Activated CD4-positive, alpha-beta T cell treated with anti-CD3 and anti-CD28 coated beads for 4 hours (primary cell): ENCODE measurements at places on chromosomes 3 and 15.

DNA sequence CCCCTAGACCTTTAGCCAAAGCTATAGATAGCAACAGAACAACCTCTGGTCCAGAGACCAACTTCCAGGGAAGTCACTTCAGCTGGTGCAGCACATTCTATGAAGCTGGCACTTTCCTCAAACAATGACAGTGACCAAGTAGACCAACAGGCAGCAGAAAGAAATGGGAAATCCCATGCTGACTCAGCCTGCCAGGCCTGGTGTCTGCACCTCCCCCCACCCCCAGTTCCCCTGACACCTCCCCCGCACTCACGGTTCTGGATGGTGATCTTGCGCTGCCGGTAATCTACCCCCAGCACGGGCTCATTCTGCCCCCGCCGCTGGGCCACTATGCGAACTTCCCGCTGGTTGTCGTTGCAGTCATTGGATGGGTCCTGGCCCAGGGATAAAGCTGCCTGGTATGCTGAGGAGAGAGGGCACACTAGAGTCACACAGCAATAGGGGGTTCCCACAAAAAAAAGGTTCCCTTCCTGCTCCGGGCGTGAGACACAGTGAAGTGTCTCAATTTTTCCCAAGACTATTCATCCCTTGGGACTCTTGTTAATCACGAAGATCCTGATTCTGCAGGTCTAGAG, 17.0 kb downstream of the ILDR1 start:
- no peak for DNase-seq

DNA sequence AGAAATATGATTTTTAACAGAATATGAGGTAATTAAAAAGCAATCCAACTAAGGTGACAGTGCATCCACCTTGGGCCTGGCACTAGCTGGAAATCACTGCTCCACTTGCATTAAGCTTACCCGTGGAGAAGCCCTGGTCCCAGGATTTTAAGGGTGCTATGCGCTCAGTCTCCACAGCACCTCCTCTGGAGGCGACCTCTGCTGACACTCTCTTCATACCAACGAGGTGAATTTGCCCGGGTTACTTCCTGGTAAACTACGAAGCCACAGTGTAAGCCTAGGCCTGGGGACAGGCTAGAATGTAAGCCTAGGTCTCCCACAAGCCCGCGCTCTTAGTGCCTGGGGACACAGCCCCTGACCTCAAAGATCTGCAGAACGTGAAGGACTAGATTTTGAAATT, 793 bp downstream of the APOD start:
- DNase-seq = no peak

GRCh38 chr15:70243686-70244540, 146.2 kb upstream of the TLE3 start:
- no peak for DNase-seq

DNA sequence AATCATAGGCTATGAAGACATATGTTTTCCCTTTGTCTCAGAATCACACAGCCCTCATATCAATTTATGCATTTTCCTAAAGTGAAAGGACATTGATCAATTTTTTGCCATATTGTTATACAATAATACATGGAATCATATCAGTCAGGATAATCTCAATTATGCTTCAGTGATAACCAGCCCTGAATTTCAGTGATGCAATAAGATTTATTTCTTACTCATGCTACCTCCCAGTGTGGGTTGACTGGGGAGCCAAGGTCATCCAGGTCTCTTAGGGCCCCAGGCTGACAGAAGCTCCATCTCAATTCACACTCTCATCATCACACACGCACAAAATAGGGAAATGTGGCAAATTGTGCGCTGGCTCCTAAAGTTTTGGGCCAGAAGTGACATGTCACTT, 44.2 kb upstream of the TNIK start:
- no peak for DNase-seq

GRCh38 chr3:130677343-130677742, 69.3 kb downstream of the PIK3R4 start:
- no peak for DNase-seq

- DNase-seq = no peak
Measured at GRCh38 chr3:141610939-141611338, 124.1 kb downstream of the RASA2 start.

DNA sequence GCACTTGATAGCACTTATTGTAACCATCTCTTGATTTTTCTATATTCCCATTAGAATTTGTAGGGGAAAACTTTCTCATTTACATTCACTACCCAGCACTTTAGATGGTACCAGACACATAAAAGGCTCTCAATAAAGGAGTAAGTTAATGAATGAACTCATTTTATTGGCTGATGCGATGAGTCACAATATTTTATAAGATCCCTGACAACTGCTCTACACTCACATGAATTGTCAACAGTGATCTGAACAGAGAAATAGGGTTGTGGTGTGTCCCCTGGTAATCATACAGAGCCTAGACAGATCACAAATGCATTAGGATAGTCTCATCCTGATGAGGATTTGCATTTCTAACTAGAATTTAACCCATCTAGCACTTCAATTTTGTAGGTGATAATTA, 567.6 kb upstream of the ARPP21 start:
- no peak for DNase-seq

- no peak for DNase-seq
Measured at GRCh38 chr15:92336419-92336987, 57.2 kb upstream of the ST8SIA2 start.

GRCh38 chr15:87633525-87633924, 623.0 kb downstream of the NTRK3 start:
- no peak for DNase-seq

DNA sequence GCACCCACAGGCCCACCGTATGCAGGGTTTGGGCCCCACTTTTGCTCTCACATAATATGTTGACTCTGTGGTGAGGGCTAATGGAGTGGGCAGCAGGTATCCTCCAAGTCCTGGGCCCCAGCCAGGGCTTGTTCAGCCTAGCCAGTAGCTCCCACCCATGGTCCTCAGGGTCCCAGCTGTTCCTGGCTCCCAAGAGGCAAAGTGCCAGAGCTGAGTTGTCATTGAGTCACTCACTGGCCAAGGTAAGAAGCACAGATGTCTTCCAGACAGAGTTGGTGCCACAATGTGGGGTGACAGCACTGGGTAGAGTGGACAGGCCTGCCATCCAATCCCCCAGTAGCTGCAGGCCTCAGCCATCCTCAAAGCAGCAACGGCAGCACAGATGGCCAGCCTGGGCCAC, 4.3 kb downstream of the SHF start:
- DNase-seq = no peak

- peak; percentile 52 for DNase-seq
Measured at GRCh38 chr15:39580485-39581241, at the start of gene THBS1. TSS of gene THBS1 (plus strand) at chr15:39581079. CDS start at chr15:39581858, 779 bp downstream.

GRCh38 chr3:154428286-154429206, 1.4 kb downstream of the GPR149 start:
- DNase-seq = no peak

DNA sequence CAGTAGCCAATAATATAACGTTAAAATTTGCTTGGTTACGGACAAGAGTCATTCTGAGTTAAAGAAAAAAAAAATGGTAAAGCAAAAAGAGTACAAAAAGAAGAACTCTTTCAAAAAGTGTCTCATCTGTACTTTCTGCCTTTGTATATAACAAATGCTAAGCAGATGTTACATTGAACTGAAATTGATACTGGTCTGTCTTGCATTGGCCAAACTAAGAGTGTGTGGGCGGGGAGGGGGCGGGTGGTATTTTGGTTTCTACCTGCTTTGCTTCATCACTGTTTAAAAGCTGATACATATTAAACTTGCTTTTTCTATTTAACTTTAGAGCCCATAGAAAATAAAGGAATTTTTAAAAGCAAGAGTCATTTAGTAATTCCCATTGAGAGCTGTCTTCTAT, 215.0 kb upstream of the THBS1 start:
- DNase-seq = no peak

GRCh38 chr3:82044930-82045705, 283.7 kb upstream of the GBE1 start:
- no peak for DNase-seq

- DNase-seq = no peak
Measured at GRCh38 chr15:77564341-77564740, 68.4 kb downstream of the LINGO1 start.

DNA sequence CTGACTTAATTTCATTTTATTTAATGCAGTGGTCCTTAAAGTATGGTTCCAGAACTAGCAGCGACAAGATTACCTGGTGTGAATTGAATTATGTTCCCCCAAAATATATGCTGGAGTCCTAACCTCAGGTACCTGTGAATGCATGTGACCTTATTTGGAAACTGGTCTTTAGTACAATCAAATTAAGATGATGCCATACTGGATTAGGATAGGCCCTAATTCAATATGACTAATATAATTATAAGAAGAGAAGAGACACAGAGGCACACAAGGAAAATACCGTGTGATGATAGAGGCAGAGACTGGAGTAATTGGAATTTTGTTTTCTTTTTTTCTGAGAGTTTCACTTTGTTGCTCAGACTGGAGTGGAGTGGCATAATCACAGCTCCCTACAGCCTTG, 12.6 kb upstream of the SPATA16 start:
- no peak for DNase-seq

GRCh38 chr3:161096771-161097367, 8.3 kb downstream of the B3GALNT1 start:
- no peak for DNase-seq

GRCh38 chr3:123292321-123293310, 90.9 kb downstream of the SEC22A start:
- DNase-seq = no peak

DNA sequence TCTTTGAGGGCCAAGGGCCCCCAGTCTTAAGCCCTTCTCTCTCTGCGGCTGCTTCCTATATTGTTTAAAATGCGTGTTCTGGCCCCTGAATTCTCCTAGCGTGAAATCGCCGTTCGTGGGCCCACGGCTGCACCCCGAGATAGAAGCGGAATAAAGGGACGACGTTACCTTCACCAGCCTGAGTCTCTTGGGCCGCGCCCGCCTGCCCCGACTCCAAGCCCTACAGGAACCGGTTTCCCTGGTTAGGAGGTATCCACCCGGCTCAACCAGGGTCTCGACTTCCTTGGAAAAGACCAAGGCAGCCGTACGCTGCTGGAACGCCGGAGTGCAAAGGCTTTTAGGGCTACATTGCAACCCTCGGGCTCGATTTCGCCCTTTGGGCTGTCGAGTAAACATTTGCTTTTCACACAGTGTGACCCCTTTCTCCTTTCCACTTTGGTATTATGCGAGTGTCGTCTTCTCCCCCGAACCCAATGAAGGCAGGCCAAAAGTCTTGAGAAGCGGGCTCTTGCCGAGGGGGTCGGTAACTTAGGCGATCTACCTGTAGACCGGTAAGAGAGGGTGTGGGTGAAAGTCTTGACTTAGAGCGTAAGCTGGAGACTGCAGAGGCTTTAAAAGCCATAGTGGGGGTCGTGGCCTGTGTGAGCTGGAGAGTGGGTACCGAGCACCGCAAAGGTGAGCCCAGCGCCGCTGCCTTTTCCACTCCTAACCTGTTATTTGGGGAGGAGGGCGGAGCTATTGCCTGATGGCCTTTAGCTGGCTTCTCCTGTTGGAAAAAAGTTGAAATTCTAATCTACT, 2.0 kb downstream of the TRIM71 start:
- DNase-seq = no peak
